ENCODE measurements at places on chromosomes 7 and 10. TPM values are rescaled to one million over a fixed set of nuclear protein-coding genes. Genes with fewer than 3 reads are reported as not detected.

ADAMTS14 gene
- total RNA-seq = not detected

DENND2A gene
- total RNA-seq = not detected

EN2 gene
- not detected for total RNA-seq

PLA2G12B gene
- not detected for total RNA-seq

FGL2 gene
- total RNA-seq = 1.1 TPM

MYL10 gene
- not detected for total RNA-seq

DNA sequence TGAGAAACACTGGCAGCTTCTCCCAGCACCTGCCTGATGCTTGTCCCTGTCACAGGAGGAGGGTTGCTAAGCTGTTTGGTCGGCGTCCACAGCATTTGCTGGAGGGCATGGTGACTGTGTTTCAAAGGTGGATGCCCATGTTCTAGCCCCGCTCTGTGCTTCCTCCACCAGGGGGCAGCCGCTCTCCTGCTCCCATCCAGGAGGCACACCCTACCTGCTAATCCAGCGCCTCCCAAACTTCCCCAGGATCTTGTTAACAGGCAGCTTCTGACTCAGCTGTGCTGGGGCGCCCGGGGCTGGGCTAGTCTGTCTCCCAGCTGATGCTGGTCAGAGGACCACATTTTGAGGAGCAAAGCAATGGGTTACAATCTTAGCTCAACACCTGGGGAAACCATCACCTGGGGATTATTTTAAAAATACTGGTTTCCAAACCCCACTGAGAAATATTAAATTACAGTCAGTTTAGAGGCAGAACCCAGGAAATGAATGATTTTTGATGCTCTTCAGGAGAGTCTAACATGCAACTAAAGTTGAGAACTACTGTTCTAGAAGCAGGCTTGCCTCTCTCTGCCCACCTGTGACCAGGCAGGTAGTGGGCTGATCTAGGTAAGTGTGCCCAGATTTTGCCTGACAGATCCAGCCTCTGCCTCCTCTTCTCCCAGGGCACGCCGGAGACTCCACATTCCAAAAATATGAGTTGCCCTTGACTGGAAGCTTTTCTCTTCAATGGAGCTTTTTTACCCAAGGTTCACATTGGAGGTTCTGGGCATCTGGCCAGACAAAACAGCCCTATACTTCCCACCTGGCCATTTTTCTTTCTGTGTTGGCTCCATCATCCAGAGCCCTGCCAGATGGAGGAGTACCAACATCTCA is 92.7 kb upstream of the GPR26 start:
- peak; percentile 32 for DNase-seq
- peaks cover 2% of the 10 kb centered on the region for H3K27me3 ChIP-seq
- H3K4me1 ChIP-seq = no peaks in the 10 kb centered on the region
- H3K27ac ChIP-seq = no peak overlapping the region

GRCh38 chr10:8361510-8361844 is 307.0 kb downstream of the GATA3 start:
- no peak overlapping the region for H3K27ac ChIP-seq
- H3K4me1 ChIP-seq = peaks cover 47% of the 10 kb centered on the region
- H3K36me3 ChIP-seq = peaks cover 7% of the 10 kb centered on the region
- H3K4me3 ChIP-seq = no peak overlapping the region
- H3K27me3 ChIP-seq = peaks cover 2% of the 10 kb centered on the region

DNA sequence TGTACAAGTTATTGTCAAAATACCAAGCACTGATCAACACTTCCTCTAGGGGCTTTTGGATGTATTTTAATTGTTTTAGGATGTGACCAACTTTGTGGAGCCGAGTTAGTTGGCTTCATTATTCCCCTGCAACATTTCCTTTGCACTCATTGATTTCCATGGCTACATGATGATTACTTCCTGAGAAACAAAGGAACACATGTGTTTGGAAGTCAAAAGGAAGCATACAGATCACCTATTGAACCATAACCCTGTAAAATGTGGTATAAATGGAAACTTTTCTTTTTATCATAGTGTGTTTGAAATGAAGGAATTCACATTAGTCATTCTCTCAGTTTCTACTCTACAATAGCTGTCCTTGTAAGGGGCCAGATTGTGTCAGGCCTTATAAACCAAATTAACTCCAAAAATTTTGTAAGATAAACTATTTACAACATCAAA is 32.2 kb upstream of the EXOC6 start:
- peaks cover 1% of the 10 kb centered on the region for H3K36me3 ChIP-seq
- no peaks in the 10 kb centered on the region for H3K4me1 ChIP-seq
- DNase-seq = no peak
- no peak overlapping the region for H3K4me3 ChIP-seq
- H3K27ac ChIP-seq = no peak overlapping the region

- H3K36me3 ChIP-seq = no peaks in the 10 kb centered on the region
- no peaks in the 10 kb centered on the region for H3K4me1 ChIP-seq
- H3K27me3 ChIP-seq = peaks cover 2% of the 10 kb centered on the region
- H3K27ac ChIP-seq = no peak overlapping the region
- no peak for DNase-seq
Observed at GRCh38 chr7:90669492-90669891, 73.4 kb downstream of the CDK14 start.

DNA sequence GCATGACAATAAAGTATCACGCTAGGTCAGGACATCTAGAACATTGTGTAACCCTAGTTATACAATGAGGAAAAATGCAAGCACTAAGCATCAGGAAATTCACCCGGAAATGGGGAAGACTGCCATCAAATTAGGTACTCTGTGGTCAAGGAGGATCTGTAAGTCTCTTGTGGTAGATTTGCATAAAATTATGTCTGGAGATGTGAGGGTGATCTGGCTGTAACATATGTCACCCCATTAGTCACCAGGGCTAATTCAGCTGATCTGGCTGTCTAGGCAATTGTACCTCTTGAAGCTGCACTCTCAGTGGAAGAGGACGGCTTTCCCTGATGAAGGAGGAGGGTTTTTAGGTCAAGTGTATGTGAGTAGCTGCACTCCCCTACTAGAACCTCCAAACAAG is 14.8 kb downstream of the AKR1D1 start:
- no peak overlapping the region for H3K27ac ChIP-seq
- DNase-seq = no peak
- no peaks in the 10 kb centered on the region for H3K36me3 ChIP-seq
- H3K4me1 ChIP-seq = no peaks in the 10 kb centered on the region

DNA sequence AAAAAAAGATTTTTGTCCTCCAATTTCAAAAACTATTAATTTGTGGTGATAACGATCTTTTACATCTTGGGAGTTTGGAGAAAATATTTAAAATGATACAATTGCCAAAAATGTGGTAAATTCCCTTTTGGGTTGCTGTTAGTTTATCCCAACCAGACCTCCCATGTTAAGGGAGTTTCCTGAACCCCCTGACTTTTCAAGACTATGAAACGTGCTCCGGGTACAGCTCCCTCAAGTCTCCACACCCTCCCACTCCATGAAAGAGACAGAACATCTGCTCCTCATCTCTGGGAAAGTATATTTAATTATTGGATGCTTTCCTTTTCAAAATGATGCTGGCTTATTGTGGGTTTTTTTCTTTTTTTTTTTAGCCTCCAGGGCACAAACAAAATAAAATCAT is 534.6 kb upstream of the NRP1 start:
- no peaks in the 10 kb centered on the region for H3K4me1 ChIP-seq
- H3K27me3 ChIP-seq = peaks cover 2% of the 10 kb centered on the region
- no peaks in the 10 kb centered on the region for H3K36me3 ChIP-seq
- no peak overlapping the region for H3K27ac ChIP-seq
- no peak overlapping the region for H3K4me3 ChIP-seq

GRCh38 chr7:25521236-25521635 is 292.9 kb upstream of the NPVF start:
- H3K4me3 ChIP-seq = no peak overlapping the region
- peaks cover 37% of the 10 kb centered on the region for H3K4me1 ChIP-seq
- no peak overlapping the region for H3K27ac ChIP-seq
- H3K27me3 ChIP-seq = peaks cover 10% of the 10 kb centered on the region

DNA sequence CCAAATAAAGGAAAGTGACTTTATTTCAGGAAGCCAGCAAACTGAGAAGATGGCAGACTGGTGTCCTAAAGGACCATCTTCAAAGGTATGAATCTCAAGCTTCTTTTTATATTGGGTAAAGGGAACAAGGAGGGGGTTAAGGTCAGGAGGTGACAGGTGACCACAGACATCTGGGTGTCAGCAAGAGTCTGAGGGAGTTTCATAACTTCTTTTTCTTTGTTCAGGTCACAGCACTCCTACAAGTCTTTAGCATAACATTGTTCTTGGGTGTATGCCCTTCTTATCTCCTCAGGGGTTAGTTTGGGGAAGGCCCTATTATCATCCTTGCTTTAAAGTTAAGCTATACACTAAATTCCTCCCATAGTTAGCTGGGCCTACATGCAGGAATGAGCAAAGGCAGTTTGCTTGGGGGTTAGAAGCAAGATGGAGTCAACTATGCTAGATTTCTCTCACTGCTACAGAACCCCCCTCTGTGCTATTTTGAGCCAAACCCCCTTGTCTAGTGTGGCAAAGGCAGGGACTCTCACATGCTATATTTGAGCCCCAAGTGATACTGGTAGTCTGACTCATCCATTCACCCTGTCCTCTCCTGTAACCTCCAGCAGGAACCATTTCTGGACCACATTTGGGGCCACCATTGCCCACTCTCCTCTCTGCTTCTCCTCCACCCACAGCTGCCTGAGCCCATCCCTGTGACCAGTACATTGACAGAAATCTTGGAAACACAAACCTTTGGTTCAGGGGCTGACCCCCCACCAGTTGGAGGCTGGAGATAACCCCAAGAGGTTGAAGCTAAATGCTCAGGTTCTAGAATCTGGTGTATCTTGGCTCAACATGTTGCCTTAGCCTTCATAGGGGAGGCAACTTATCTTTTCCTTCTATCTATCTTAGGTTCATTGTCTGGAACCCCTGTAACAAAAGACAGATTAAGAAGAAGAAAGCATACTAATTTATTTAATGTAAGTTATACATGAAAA is 55.5 kb upstream of the LRGUK start:
- no peak for DNase-seq
- H3K4me3 ChIP-seq = no peak overlapping the region
- H3K27ac ChIP-seq = no peak overlapping the region
- no peaks in the 10 kb centered on the region for H3K27me3 ChIP-seq
- peaks cover 2% of the 10 kb centered on the region for H3K36me3 ChIP-seq
- no peaks in the 10 kb centered on the region for H3K4me1 ChIP-seq

Measured in activated CD4-positive, alpha-beta T cell treated with anti-CD3 and anti-CD28 coated beads, Interleukin-2, amount 10 ng/mL, durations not matched to agents 7 days and 5 days (primary cell).